Cerebellum (tissue), 4 donors: ENCODE measurements at places on chromosomes 2 and 18. TPM values are rescaled to one million over a fixed set of nuclear protein-coding genes. Genes with fewer than 3 reads are reported as not detected.

DNA sequence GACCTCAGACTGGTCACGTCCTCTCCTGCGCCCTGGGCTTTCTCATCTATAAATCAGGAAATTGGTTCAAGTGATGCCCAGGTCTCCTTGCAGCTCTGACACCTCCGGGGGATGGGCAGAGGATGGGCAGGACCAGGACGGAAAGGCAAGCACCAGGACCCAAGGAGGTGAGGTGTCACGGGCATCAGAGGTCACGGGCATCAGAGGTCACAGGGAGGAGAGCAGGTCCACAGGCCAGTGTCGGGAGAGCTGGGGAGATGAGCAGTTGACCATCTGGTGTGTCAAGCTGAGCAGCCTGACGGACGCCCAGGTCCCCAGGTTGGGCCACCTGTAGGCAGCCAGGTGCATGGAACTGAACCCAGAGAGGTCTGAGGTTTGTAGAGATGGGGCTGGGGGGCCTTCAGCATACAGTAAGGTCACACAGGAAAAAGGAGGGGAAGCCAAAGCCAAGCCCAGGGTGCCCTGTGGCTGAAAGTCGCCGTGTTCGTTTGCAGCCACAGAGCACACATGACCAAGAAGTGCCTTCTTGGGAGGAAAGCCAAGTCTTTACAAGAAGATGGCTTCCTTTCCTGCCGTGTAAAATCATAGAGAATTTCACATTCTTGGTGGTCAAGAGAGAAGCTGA lies 240.4 kb downstream of the ATAD2B start:
- no peak for DNase-seq

- DNase-seq: no peak
Observed at GRCh38 chr18:55455938-55456337, 132.1 kb downstream of the TCF4 start.

The RIT2 gene
- total RNA-seq: 9.5 TPM

DNA sequence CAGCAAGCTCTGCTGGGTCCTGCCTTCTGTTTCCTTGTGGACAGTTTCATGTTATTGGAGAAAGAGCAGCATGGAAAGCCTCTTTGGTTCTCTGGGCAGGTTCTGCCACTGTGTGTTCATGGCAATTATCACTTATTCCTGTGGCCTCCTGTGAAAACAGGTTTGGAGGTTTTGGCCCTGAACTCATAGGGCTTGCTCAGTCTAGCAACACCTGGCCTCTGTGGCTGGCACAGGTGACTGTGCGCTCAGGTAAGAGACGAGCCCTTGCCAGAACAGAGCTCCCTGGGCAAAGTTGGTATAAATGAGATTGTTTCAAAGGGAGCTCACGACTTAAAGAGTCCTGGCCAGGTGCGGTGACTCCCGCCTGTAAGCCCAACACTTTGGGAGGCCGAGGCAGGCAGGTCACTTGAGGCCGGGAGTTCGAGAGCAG lies 5.7 kb downstream of the CEP68 start:
- no peak for DNase-seq

- no peak for DNase-seq
Observed at GRCh38 chr2:190353537-190353899, 10.1 kb downstream of the INPP1 start.

- no peak for DNase-seq
Observed at GRCh38 chr18:23578067-23578701, 8.1 kb downstream of the NPC1 start.

The REG1B gene
- total RNA-seq: not detected

GRCh38 chr2:235054475-235054874 lies 102.7 kb downstream of the SH3BP4 start:
- DNase-seq: no peak

The SATB2 gene
- total RNA-seq: 14.2 TPM

The DDX18 gene
- total RNA-seq: 46.6 TPM

GRCh38 chr2:164514491-164514890 lies 106.8 kb downstream of the GRB14 start:
- no peak for DNase-seq

The DNMT3A gene
- 63.3 TPM for total RNA-seq

- no peak for DNase-seq
Observed at GRCh38 chr2:14982790-14983189, 350.3 kb downstream of the LRATD1 start.

GRCh38 chr2:104871972-104872865 lies 18.3 kb downstream of the POU3F3 start:
- DNase-seq: no peak

- DNase-seq: no peak
Observed at GRCh38 chr2:67733517-67733916, 329.3 kb downstream of the C1D start.
